ENCODE measurements at places on chromosomes 16 and 17.
A peak's percentile ranks its signal among the peaks of the same experiment; 100 is the strongest.

GRCh38 chr17:51398687-51399086 lies 138.3 kb downstream of the UTP18 start:
- no peaks in the 10 kb centered on the region for H3K36me3 ChIP-seq
- no peak overlapping the region for H3K4me3 ChIP-seq
- no peak overlapping the region for H3K27ac ChIP-seq
- peaks cover 1% of the 10 kb centered on the region for H3K27me3 ChIP-seq
- no peaks in the 10 kb centered on the region for H3K4me1 ChIP-seq

DNA sequence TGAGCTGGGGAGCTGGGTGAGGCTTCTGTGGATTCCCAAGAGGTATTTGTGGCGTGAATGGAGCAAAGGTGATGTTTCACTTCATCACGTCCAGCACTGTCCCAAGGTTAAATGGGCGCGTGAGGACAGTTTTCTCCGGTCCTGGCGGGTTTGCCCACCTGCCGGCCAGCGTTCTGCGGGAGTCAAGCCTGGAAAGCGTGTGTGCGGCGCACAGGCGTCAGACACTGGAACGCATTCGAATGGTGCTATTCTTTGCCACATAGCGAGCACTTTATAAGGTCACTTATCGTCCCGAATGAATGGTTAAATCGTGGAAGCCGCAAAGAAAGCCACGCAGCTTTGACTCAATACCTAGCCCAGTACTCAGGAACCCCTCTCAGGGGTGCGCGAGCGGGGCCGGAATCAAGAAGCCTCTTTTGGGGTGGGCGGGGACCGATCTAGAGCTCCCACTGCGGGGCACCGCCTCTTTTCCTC lies 446 bp upstream of the PSMD11 start:
- H3K4me3 ChIP-seq, result peak overlapping the region; percentile 88
- no peak overlapping the region for H3K27ac ChIP-seq
- no peaks in the 10 kb centered on the region for H3K27me3 ChIP-seq
- DNase-seq, result no peak

GRCh38 chr17:44589316-44590071 lies 32.2 kb downstream of the FZD2 start:
- no peaks in the 10 kb centered on the region for H3K36me3 ChIP-seq
- H3K27ac ChIP-seq, result no peak overlapping the region

GRCh38 chr17:58970609-58971450 lies 135.8 kb downstream of the TRIM37 start:
- H3K4me1 ChIP-seq, result no peaks in the 10 kb centered on the region
- no peaks in the 10 kb centered on the region for H3K36me3 ChIP-seq
- no peak for DNase-seq
- no peaks in the 10 kb centered on the region for H3K27me3 ChIP-seq
- H3K27ac ChIP-seq, result no peak overlapping the region
- no peak overlapping the region for H3K4me3 ChIP-seq

GRCh38 chr16:79874391-79874790 lies 273.9 kb upstream of the MAF start:
- no peaks in the 10 kb centered on the region for H3K27me3 ChIP-seq
- no peak overlapping the region for H3K4me3 ChIP-seq

DNA sequence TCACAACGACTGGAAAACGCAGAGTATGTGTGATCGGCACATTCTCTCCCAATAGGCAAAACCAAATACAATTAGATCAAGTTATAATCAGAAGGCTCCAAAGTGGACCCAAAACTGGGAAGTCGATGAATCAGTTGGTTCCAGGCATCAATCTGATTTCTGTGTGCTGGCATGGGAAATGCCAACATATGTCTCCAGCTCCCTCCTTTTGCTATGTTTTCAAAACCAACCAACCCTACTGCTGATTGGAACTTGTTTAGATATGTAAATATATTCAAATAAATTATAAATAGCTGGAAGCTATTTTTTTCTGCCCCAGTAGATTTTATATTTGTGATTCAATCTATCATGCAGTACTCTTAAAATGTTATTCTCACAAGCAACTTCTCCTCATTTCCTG lies 284.2 kb downstream of the HS3ST3B1 start:
- H3K27me3 ChIP-seq, result no peaks in the 10 kb centered on the region
- DNase-seq, result no peak
- no peaks in the 10 kb centered on the region for H3K4me1 ChIP-seq
- H3K27ac ChIP-seq, result no peak overlapping the region
- H3K36me3 ChIP-seq, result no peaks in the 10 kb centered on the region
- H3K4me3 ChIP-seq, result no peak overlapping the region

GRCh38 chr17:16922386-16923096 lies 49.4 kb downstream of the TNFRSF13B start:
- no peaks in the 10 kb centered on the region for H3K4me1 ChIP-seq
- no peak for DNase-seq
- H3K27ac ChIP-seq, result no peak overlapping the region
- H3K27me3 ChIP-seq, result no peaks in the 10 kb centered on the region

- H3K27me3 ChIP-seq, result no peaks in the 10 kb centered on the region
- peak; percentile 39 for DNase-seq
- no peak overlapping the region for H3K27ac ChIP-seq
- no peak overlapping the region for H3K4me3 ChIP-seq
These were observed 35.1 kb downstream of the GRB2 start for GRCh38 chr17:75370286-75370915.

DNA sequence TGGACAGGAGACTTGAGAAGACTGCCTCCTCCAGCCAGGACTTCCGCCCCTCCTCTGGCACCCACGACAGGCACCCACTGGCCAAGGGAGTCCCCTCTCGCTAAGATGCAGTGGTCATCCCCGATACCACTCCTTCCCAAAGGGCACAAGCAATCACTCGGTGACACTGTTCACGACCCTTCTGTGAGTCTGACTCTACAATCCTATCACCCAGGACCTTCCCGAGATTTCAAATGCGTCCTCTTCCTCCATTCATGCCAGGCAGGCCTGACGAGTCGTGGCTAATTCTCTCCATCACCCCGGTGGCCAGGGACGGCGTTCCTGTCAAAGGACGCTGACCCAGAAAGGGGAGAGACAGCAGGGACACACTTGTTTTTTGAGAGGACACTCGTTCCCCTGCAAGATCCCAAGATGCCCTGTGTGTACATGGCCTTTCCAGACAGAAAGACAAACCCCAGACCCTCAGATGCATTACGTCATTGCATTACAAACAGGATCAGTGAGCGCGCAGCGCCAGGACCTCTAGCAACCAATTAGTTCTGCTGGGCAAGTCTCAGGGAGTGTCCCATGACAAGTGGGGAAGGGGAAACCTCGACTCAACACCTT lies 12.2 kb downstream of the FBXO31 start:
- no peak overlapping the region for H3K27ac ChIP-seq
- peaks cover 8% of the 10 kb centered on the region for H3K36me3 ChIP-seq

DNA sequence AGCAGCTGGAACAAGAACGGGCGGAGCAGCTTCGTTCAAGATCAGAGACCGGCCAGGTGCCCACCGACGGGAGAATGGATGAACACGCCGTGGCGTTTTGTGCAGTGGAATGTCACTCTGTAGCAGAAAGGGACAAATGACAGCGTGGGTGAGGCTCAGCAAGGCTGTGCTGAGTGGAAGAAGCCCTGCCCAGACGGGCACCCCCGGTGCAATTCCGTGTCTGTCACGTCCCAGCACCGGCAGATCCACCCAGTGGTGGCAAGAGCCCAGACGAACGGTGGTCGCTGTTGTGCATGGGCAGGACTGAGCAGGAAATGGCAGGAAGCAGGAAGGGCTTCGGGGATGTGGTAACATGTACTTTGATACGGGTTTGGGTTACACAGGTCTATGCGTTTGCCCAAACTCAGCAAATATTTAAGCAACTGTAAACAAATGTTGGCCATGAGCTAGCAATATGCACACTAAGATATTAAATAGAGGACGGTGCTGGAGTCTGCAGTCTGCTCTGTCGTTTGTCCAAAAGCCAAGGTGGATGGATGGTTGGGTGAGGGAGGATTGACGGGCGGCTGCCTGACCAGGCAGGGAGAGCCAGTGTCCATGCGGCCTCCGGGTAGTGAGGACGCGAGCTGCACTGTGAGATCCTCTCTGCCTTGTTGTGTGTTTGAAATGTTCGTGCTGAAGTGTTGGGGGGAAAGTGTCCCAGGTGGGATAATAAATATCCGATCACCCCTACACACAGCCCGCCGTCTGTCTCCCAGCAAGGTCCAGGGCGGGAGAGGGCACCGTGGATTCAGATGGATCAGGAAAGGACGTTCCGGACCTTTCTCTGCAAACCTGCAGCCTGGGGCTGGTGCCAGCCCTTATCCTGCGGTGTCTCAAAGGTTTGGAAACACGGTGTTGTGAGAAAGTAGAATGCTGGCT lies 48.4 kb downstream of the COX4I1 start:
- no peaks in the 10 kb centered on the region for H3K36me3 ChIP-seq
- H3K4me1 ChIP-seq, result peaks cover 15% of the 10 kb centered on the region
- H3K27me3 ChIP-seq, result no peaks in the 10 kb centered on the region
- no peak overlapping the region for H3K27ac ChIP-seq
- no peak for DNase-seq

- H3K27me3 ChIP-seq, result no peaks in the 10 kb centered on the region
- peaks cover 8% of the 10 kb centered on the region for H3K4me1 ChIP-seq
These were observed 187.7 kb downstream of the CCDC182 start for GRCh38 chr17:57557416-57557815.

DNA sequence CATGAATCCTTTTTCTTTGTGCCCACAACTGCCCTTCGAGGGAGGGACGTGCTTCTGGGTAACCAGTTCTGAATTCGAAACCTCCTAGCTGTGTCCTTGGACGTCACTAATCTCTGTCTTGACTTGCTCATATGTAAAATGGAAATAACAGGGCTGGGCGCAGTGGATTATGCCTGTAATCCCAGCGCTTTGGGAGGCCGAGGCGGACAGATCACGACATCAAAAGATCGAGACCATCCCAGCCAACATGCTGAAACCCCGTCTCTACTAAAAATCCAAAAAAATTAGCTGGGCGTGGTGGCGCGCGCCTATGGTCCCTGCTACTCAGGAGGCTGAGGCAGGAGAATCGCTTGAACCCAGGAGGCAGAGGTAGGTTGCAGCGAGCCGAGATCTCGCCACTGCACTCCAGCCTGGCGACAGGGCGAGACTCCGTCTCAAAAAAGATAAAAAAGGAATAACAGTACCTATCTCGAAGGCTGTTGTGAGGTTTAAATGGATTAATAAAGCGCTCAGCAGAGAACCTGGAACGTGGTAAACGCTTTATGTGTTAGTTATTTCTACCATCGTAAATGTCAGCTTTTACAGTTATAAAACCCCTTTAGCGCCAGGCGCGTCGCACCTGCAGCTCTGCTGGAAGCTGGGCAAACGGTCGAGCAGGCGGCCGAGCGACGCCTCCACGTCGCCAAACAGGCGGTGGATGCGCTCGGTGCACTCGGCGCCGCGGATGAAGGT lies 641 bp downstream of the COG8 start:
- H3K27ac ChIP-seq, result peak overlapping the region; percentile 80
- H3K4me3 ChIP-seq, result peak overlapping the region; percentile 98
- no peak for DNase-seq

GRCh38 chr17:65121916-65122806 lies 15.0 kb upstream of the RGS9 start:
- no peaks in the 10 kb centered on the region for H3K27me3 ChIP-seq
- DNase-seq, result no peak
- no peaks in the 10 kb centered on the region for H3K36me3 ChIP-seq
- H3K27ac ChIP-seq, result peak overlapping the region; percentile 94

DNA sequence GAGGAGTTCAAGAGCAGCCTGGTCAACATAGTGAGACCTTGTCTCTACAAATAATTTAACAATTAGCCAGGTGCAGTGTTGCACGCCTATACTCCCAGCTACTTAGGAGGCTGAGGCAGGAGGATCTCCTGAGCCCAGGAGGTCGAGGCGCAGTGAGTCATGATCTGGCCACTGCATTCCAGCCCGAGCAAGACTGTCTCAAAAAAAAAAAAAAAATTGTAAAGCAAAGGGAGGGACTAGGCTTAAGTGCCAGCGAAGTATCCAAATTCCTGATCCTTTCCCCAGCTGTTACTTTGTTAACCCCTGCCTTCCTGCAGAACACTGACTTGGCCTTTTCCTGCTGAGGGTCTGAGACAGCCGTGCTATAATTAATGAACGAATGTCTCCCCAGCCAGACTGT lies 2.7 kb downstream of the GDPD3 start:
- no peaks in the 10 kb centered on the region for H3K27me3 ChIP-seq
- no peak for DNase-seq
- peaks cover 86% of the 10 kb centered on the region for H3K36me3 ChIP-seq
- peaks cover 31% of the 10 kb centered on the region for H3K4me1 ChIP-seq

DNA sequence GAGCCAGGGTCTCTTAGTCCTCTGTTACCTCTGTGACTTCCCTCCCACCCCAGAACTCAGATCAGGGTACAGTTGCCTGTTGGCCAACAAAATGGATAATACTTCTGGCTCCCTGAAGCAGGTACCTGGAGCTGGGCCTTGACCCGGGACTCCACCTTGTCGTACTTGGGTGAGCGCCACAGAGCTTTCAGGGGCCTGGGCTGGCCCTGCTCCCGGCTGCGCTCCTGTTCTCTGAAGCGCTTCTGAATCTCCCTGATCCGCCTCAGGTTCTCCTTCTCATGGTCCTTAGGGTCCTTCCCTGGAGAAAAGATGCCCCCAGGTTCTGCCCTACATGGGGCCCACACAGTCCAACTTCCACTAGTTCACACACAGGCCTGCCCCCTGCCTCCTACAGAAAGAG lies 1.7 kb downstream of the ENKD1 start:
- no peak overlapping the region for H3K27ac ChIP-seq
- DNase-seq, result no peak
- H3K4me1 ChIP-seq, result peaks cover 46% of the 10 kb centered on the region
- no peaks in the 10 kb centered on the region for H3K27me3 ChIP-seq
- peaks cover 15% of the 10 kb centered on the region for H3K36me3 ChIP-seq

DNA sequence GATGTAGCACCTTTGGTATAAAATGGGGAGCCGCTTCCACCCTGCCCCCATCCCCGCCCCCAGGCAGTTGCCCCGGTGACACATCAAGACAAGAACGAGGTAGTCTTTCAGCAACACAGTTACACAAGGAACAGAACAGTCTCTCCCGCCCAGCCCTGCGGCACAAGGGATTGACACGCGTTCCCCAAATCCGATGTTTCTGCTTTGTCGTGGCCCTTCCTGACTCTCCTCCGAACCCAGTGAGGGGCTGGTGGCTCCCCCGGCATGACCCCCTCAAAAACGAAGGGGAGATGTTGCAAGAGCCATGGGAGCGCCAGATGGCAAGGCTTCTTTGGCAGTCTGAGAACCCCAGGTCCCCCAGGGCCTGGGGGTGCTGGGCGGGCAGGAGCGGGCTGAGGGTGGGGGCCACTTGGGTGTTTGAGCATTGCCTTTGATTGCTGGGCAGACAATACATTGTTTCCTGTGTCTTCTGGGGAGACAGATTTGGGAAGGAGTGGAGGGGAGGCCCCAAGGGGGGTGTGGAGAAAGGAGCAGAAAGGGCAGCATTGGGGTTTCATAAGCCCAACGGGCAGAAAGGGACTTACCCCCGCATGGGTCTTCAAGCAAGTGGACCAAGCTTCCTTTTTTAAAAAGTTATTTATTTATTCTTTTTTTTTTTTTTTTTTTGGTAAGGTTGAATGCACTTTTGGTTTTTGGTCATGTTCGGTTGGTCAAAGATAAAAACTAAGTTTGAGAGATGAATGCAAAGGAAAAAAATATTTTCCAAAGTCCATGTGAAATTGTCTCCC lies 16.6 kb downstream of the COL1A1 start:
- peak overlapping the region; percentile 79 for H3K27ac ChIP-seq
- no peak overlapping the region for H3K4me3 ChIP-seq
